ENCODE measurements at places on chromosomes 13 and 19.

GRCh38 chr19:38411041-38411712, 8.3 kb downstream of the FAM98C start:
- no peak for DNase-seq

DNA sequence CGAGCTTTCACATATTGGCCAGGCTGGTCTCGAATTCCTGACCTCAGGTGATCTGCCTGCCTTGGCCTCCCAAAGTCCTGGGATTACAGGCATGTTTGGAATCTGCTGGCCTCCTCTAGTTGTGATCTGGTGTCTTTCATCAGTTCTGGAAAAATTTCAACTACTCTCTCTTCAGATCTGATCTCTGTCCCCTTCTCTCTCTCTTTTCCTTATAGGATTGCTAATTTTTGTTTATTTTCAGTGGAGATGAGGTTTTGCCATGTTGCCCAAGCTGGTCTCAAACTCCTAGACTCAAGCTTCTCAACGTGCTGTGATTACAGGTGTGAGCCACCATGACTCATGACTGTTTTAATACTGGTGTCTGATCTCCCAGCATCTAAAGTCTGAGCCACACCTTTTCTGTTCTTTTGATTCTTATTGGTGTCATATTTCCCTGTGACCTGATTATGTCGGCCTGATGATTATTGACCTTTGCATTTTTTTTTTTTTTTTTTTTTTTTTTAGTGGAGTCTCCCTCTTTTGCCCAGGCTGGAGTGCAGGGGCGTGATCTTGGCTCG, 10.4 kb upstream of the NANOS2 start:
- DNase-seq, result no peak

DNA sequence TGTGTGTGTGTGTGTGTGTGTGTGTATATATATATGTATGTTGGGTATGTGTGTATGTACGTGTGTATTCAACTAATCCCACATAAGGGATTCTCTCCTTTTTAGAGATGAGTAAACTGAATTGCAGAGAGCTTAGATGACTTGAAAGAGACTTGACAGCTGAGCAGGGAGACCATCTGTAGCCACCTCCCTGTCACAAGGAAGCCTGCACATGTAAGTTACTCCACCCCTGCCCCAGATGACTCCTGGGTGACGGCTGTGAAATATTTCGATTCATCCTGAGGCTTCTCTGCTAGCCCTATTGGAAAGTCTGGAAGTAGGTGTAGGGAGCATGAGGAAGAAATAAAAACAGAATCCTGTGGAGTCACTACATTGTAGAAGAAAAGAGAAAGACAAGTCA, 480.4 kb downstream of the FOXO1 start:
- DNase-seq, result peak; percentile 14

DNA sequence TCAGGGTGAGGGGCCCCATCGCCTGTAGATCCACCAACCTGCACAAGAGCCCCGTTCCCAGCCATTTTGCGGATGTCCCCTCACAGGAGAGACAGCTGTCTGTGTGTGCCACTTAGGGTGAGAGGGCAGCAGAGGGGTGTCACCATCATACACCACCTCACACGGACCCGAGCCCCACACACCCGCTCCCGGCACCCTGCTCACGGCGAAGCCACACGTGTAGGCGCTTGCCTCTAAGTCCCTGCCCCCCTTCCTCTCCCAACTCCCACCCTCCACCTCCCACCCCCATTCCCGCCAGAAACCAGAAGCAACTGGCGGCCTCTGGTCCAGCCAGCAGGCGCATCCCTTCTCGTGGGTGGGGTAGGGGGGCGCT, 4.0 kb upstream of the DPF1 start:
- DNase-seq, result no peak

- DNase-seq, result no peak
Observed at GRCh38 chr13:41456768-41457588, at the start of gene RGCC. TSS of gene RGCC (plus strand) at chr13:41457550. CDS start at chr13:41457708, 158 bp downstream.

DNA sequence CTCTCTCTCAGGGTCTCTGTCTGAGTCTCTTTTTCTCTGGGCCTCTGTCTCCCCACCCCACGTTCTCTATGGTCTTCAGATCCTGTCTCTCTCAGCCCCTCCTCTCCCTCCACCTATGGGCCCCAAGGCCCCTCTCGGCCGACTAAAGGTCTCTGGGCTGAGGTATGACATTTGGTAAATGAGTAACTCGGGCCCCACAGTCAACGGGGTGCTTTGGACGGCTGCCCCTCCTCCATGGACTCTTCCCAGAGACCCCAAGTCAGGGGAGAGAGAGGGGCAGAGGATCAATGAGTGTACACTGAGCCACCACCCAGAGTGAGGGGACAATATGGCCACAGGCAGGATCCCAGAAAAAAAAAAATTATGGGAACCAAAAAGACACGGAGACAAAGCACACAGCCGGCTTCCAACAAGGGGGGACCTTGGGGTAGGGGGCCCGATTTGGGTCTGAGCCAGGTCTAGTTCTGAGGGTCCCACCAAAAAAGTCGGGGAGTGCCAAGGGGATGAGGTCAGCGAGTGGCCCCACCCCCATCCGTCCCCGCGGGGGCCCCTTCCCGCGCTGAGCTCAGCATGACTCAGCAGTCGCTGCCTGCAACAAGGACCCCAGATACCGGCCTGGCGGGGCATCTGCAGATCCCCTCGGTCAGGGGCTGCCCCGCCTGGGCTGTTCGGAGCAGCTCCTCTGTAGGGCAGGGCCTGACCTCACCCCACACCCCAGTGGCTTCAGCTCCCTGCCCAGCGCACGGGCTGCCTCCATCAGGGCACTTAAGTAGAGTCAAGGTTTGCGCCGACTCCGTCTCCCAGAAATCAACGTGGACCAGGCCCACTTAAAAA, 1.5 kb upstream of the FTL start:
- DNase-seq, result no peak

GRCh38 chr19:17303940-17304267, 679 bp upstream of the ABHD8 start:
- DNase-seq, result no peak

- no peak for DNase-seq
Observed at GRCh38 chr19:18832306-18833140, 764 bp downstream of the UPF1 start.

DNA sequence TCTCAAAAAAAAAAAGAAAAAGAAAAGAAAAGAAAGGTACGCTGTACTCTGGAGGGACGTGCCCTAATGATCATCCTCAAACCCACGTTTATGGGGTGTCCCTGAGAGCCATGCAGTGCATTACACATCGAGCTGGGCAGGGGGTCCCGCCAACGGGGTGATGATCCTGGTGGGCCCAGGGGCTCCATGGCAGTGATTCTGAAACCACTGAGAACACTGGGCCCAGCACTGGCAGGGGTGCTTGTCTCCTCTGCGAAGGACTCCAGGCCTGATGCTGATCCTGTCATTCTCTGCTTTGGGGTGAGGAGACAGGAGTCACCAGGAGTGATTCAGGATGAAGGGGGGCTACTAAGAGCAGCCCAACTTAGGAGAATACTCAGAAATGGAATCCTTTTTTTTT, 18.7 kb downstream of the MOB3A start:
- DNase-seq, result no peak

DNA sequence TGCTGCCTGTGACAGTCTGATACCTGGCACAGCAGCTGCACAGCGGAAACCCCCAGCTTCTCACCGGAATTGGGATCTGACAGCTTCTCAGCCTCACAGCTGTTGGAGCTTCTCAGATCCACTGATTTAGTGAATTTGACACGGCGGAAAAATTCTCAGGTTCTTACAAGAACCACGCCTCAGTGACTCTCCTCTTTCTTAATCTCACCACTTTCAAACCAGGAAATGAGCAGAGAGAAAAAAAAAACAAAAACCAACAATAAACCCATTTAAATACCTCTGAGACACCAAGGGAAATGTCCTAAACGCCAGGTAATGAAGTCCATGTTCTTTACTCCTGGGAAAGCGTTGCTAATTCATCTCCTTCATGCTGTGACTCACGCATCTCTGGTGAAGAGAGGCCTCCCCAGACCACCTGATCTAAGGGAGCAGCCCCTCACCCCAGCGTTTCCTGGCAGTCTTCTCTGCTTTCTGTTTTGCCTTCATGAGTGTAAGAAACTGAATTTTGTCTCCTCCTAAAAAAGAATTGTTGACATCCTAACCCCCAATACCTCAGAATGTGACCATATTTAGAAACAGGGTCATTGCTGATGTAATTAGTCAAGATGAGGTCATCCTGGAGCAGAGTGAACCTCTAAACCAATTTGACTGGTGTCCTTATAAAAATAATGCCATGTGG, 15.9 kb upstream of the IZUMO2 start:
- DNase-seq, result no peak
